ENCODE measurements at places on chromosomes 16 and 17.
A peak's percentile ranks its signal among the peaks of the same experiment; 100 is the strongest.

GRCh38 chr17:49972486-49973270 lies 3.7 kb downstream of the DLX4 start:
- no peaks in the 10 kb centered on the region for H3K36me3 ChIP-seq
- DNase-seq = no peak
- no peak overlapping the region for H3K4me3 ChIP-seq
- no peaks in the 10 kb centered on the region for H3K27me3 ChIP-seq
- no peaks in the 10 kb centered on the region for H3K4me1 ChIP-seq

- H3K4me1 ChIP-seq = peaks cover 17% of the 10 kb centered on the region
- peak overlapping the region; percentile 51 for H3K4me3 ChIP-seq
- H3K27me3 ChIP-seq = no peaks in the 10 kb centered on the region
- peak; percentile 72 for DNase-seq
These were observed 12.3 kb downstream of the GLIS2 start for GRCh38 chr16:4328046-4328781.

DNA sequence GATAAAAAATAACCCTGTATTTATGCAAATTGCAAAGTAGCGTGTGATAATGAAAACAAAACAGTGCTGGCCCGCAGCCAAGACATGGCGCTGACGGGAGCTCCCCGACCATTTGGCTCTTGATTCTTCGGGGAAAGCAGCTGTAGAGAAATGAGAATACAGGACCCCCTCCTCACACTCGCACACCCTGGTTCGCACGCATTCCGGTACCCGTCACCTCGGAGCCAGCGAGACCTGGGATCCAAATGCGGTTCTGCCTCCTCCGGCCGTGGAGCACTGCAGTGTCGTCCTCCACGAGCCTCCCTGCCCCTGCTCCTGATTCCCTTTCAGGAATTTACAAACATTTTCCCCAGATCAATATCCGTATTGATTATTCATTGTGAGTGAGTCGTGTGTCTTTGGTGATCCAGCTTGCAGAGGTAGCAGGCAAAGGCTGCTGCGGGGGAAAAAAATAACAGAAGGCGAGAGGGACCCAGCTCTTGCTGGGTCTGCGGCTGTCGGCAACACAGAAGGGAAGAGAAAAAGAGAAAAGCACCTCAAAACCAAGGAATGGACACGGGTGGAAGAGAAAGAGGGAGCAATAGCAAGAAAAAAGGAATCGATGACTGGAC lies 184.1 kb upstream of the ZFHX3 start:
- no peaks in the 10 kb centered on the region for H3K36me3 ChIP-seq
- no peak for DNase-seq
- H3K27ac ChIP-seq = no peak overlapping the region

DNA sequence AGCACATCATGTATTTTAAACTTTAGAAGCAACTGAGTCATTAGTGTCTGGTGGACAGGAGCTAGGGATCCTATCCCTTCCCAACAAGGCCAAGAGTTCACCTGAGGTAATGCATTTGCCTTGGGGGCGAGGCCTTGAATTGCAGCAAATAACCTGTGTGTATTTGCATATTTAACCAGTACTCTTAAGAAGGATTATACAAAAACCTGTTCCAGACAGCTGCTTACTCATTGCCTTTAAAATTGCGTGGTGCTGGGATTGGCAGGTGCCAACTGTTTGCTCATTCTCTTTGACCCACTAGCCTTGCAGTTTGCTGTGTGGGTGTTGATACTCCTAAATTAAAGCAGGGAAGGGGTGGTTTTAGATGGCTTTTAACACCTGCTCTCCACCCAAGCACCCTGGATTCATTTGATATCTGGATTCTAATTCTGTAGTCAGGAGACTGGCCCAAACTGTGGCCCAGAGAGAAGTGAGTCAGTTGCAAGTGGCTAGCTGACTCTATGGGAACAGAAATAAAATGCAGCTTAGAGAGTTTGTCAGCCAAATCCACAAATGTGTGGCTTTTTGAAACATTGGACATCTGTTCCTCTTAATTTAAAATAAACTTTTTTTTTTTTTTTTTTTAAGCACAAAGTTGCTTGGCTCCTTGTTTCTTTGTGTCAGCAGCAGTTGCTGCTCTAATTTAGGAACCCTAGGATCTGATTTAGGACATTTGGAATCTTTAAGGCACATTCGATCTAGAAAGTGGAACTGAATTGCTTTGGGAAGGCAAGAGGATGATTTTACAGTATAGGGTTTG lies 46.9 kb downstream of the TUBD1 start:
- H3K27ac ChIP-seq = peak overlapping the region; percentile 94
- H3K36me3 ChIP-seq = no peaks in the 10 kb centered on the region
- no peak overlapping the region for H3K4me3 ChIP-seq
- H3K4me1 ChIP-seq = peaks cover 54% of the 10 kb centered on the region
- DNase-seq = peak; percentile 81
- H3K27me3 ChIP-seq = no peaks in the 10 kb centered on the region

GRCh38 chr16:72060405-72060804 lies 2.6 kb upstream of the HPR start:
- no peak for DNase-seq
- no peaks in the 10 kb centered on the region for H3K27me3 ChIP-seq
- H3K27ac ChIP-seq = no peak overlapping the region
- no peak overlapping the region for H3K4me3 ChIP-seq
- H3K36me3 ChIP-seq = no peaks in the 10 kb centered on the region
